Right kidney (tissue), 9 donors: ENCODE measurements at places on chromosomes 5 and 9.

DNA sequence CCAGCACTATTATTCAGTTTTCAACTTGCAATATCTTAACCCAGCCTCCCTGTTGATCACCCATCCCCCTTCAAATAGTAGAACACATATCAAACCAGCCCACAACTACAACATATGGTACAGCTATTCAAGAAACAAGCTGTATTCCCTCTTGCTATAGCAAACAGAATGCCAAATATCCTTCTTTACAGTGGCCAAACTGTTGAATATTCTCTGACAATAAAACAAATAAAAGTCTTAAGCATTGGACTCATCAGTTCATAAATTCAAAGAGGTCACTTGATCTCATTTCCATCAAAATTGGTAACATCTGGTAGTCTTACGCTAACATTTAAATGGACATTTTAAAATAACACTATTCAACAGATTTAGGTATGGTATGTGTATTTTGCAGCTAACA is 350.8 kb downstream of the EFNA5 start:
- no peak for DNase-seq

- no peak for DNase-seq
Measured at GRCh38 chr5:153907170-153907775, 131.4 kb downstream of the FAM114A2 start.

GRCh38 chr5:114477816-114478334 is 116.0 kb downstream of the KCNN2 start:
- no peak for DNase-seq

- no peak for DNase-seq
Measured at GRCh38 chr9:16542290-16542689, 328.2 kb downstream of the BNC2 start.

- DNase-seq: peak; percentile 21
Measured at GRCh38 chr5:132228241-132229035, 785 bp upstream of the P4HA2 start.
